ENCODE measurements at places on chromosomes 16 and 17.

- no peak for DNase-seq
These were observed 756.0 kb upstream of the RBFOX1 start for GRCh38 chr16:6576606-6577005.

DNA sequence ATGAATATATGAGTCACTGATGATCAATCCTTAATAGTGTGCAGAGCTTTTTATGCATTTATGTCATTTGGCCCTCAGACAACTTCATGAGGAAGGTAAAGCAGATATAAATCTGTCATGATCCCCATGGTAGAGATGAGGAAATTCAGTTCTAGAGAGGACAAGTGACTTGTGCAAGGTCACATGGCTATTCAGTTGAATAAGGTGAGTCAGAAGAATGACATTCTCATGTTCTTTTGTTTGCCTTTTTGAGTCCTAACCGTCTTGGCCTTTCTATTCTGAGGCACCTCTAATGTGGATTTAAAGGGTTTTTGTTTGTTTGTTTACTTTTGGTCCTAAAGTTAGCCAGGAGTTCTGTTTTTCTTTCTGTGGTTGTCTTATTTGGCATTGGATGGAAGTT is 116.2 kb upstream of the ELAC2 start:
- DNase-seq: no peak

DNA sequence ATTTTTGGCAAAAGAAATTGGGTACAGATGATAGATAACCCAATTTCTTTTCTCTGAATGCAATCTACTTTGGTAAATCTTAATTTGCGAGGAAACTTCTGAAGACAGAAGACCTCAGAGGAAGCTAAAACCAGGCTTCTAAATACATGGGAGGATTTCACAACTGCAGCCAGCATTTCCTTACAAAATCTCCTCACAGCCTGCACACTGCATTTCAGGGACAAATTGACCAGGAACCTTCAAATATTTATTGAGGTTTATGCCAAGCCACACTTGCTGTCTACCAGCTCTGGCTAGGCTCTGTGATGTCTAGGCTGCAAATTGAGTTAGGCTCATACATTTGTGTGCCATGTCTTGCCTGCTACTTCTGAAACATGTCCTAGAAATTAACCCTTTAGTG is 167.3 kb upstream of the CDH5 start:
- DNase-seq: no peak

GRCh38 chr17:285751-286422 is 66.7 kb downstream of the RPH3AL start:
- no peak for DNase-seq

- DNase-seq: no peak
These were observed 506.8 kb upstream of the SALL1 start for GRCh38 chr16:51657848-51658247.

- peak; percentile 79 for DNase-seq
These were observed at the start of gene P3H4 for GRCh38 chr17:41811549-41812380. P3H4 (minus strand) TSS chr17:41811949; CDS start chr17:41811915, 34 bp downstream.

GRCh38 chr17:42018339-42018738 is 1.1 kb upstream of the DNAJC7 start:
- no peak for DNase-seq

- no peak for DNase-seq
These were observed 467.7 kb downstream of the CDH11 start for GRCh38 chr16:64654178-64654577.

GRCh38 chr16:77869997-77870813 is 81.8 kb downstream of the VAT1L start:
- DNase-seq: no peak

GRCh38 chr17:27526604-27527002 is 70.4 kb downstream of the KSR1 start:
- peak; percentile 74 for DNase-seq

DNA sequence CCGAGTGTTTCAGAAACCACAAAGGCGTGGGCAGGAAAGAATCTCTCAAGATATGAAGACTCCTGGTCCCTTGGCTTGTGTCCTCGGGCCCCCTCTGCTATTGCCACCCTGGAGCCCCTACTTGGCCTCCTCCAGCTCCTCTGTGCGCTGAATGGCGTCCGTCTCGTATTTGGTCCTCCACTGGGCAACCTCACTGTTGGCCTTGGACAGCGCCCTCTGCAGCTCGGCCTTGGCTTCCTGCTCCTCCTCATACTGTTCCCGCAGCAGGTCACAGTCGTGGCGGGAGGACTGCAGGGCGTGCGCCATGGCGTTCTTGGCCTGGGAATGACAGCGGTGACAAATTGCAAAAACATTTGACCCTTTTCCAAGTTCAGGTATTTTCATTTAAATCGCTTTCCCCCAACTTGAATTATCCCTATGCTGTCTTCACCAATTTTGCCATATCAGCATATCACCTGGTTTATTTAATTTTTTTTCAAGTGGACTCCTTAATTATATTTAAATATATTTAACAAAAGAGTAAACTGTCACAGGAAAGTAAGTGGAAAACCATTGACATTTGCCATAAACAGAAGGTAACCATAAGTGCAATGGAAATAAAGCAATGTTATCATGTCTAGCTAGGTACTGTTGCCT is 59.7 kb downstream of the MYH13 start:
- DNase-seq: no peak

GRCh38 chr17:34626121-34626681 is 46.8 kb downstream of the TMEM132E start:
- peak; percentile 8 for DNase-seq

DNA sequence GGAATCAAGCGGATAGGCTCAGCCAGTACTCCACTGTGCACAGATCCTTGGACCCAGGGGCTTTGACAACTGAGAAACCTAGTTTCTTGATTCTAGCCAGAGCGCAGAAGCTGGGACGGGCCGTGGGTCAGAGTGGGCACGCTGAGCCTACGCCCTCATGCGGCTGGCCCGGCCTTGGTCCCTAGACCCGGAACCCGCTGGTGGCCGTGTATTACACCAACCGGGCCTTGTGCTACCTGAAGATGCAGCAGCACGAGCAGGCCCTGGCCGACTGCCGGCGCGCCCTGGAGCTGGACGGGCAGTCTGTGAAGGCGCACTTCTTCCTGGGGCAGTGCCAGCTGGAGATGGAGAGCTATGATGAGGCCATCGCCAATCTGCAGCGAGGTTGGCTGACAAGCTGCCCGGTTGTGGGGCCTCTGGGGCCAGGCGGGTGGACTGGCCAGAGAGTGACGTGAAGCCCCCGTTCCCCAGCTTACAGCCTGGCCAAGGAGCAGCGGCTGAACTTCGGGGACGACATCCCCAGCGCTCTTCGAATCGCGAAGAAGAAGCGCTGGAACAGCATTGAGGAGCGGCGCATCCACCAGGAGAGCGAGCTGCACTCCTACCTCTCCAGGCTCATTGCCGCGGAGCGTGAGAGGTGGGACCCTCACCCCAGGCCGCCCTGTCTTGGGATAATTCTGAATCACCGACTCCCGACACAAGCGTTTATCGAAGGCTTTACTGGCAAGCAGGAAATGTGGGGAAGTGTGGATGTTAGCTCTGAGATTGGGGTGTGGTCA is 946 bp downstream of the STUB1 start:
- peak; percentile 39 for DNase-seq

- no peak for DNase-seq
These were observed 233.2 kb downstream of the PMP22 start for GRCh38 chr17:15031975-15032374.

DNA sequence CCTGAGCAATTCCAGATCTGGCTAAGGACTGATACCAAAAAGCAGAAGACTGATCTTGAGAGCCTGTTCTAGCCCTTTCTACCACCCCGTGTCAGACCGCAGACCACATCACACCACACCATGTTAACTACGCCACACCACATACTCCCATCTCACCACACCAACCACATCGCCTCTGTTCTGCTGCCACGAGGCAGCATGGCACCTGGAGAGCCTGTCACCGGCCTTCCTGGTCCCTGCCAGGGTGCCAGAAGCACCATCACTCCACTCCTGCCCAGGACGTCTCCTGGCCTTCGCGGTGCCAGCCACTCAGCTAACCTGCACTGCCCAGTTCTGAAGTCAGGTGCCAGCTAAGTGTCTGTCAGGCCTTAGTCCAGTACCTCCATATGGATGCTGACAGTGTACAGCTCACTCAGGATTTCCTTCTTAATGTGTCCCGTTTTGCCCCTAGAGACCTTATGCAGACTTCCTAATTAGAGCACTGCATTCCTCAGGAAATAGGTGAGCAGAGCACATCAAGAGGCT is 37.2 kb upstream of the BCAR1 start:
- peak; percentile 81 for DNase-seq

DNA sequence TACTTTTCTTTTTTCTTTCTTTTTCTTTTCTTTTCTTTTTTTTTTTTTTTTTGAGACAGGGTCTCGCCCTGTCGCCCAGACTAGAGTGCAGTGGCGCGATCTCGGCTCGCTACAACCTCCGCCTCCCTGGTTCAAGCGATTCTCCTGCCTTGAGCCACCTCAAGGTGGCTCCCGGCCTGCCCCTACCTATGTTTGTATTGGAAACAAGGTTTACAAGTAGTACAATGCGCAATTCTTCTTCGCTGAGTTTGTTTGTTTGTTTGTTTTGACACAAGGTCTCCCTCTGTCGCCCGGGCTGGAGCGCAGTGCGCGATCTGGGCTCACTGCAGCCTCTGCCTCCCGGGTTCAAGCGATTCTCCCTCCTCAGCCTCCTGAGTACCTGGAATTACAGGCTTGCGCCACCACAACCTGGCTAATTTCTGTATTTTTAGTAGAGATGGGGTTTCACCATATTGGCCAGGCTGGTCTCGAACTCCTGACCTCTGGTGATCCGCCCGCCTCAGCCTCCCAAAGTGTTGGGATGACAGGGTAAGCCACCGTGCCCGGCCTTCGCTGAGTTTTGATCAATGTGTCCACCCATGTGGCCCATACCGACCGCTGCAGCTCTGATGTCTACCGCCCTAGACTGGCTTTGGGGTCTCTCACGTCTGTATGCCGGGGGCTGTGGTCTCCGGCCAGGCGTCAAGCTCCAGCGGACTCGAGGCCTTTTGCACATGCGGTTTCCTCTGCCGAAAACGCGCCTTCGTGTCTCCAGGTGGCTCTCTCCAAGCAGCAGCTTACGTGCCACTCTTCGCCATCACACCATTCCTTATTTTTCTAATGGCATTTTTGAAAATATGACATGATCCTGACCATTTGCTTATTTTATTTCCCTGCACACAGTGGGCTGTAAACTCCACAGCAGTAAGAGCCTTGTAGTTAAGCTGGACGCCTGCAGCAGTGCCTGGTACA is 1.1 kb upstream of the YBX2 start:
- DNase-seq: no peak

DNA sequence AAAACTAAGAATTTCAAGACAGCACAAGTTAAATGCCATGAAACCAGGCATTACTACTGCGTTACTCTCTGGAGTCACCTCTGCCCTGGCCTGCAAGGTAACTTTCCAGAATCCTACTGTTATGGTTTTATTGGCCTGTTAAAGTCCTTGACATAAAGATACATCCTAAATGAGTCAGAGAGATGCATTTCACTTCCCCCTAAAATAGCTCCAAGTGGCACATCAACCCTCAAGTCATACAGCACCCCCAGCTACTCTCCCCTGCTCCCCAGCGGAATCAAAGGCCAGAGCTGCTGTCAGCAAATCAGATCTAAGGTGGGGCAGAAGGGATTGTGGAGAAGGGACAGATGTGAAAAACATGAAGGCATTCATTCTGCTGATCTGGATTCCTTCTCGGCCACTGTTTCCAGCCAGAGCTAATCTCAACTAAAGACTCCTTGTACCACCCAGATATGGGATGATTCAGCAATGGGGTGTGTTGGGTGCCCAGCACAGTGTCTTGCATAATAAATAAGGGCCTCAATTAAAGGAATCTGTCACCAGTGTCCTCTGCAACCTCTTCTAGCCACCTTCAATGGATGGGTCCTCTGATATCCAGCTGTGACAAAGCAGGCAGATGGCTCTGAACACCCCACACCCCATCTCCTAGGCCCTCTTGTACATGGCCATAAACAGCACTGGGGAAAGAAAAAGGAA is 8.5 kb upstream of the CCL1 start:
- DNase-seq: no peak

DNA sequence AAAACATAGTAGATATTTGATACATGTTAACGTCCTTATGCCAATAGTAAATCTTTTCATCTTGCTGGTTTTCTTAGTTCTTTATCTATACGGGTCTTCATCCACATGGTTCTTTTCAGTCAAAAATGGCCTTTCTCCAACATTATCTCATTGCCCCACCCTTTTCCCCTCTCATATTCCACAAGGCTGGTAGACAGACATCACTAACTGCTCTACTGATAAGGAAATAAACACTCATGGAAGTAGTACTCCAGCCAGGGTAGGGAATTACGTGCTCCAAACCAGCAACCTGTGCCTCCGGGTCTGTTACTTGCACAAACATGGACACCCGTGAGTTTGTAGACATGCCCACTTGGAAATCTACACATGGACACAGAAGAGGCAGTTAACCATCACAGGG is 141.4 kb downstream of the XYLT1 start:
- no peak for DNase-seq

DNA sequence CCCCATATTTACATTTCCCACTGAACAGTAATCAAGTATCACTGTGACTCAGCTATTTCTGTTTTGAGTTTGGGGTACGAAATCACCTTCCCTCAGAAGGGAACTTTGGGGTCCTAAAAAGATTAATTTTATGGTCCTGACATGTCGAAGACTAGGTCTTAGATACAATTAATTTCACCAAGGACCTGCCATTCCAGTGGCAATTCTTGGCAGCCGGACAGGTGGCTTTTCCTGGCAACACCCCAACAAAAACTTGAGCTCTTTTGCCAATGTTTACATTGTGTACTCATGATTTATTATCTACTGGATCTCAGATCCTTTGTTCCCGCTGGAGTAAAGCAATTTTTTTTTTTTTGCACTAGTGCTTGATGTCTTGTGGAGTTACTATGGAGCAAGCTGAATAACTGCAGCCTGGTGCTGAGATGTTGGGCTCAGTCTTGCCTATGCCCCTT is 14.4 kb downstream of the SLFN5 start:
- no peak for DNase-seq

- DNase-seq: no peak
These were observed 61.6 kb upstream of the MAF start for GRCh38 chr16:79662122-79662521.

GRCh38 chr17:7930841-7931631 is 710 bp downstream of the TRAPPC1 start:
- no peak for DNase-seq

- no peak for DNase-seq
These were observed 23.0 kb downstream of the ERN1 start for GRCh38 chr17:64106918-64107317.

- no peak for DNase-seq
These were observed 133.2 kb upstream of the CHMP6 start for GRCh38 chr17:80858301-80859001.

DNA sequence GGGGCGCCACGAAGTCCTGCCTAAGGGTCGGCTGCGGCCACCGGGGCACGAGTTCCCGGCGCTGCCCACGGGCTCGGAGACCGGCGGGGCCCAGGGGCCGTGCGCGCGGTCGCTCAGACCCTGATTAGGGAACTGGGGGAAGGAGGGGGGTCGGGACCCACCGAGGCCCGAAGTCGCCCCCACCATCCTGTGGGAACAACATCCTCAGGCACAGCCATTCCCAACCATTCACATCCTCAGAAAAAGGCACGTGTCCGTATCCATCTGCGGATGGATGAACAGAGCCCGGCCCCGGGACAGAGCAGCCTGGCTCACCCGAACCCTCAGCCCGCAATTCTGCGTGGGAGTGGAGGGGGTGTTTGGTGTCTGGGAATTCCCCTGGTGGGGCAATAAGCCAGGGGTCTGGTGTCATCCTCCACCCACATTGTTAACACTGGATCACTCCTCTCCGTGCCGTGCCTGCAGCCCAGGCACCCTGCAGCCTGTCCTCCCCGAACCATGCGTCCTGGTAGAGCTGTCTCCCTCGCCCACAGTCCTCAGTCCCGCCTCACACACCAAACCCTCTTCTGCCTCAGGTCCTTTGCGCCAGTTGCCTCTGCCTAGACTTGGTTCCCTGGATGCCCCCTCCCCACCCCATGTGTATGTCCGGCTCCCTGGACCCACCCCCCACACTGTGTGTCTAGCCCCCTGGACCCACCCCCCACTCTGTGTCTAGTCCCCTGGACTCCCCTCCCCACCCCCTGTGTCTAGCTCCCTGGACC is 789 bp upstream of the CCDC57 start:
- peak; percentile 65 for DNase-seq
